ENCODE measurements at places on chromosomes 2 and 18.

- DNase-seq = peak; percentile 10
Observed at GRCh38 chr2:155310589-155310988, 612.1 kb downstream of the KCNJ3 start.

- no peak for DNase-seq
Observed at GRCh38 chr2:67918471-67918870, 144.3 kb downstream of the C1D start.

- DNase-seq = no peak
Observed at GRCh38 chr2:240400371-240401161, 34.9 kb upstream of the GPC1 start.

DNA sequence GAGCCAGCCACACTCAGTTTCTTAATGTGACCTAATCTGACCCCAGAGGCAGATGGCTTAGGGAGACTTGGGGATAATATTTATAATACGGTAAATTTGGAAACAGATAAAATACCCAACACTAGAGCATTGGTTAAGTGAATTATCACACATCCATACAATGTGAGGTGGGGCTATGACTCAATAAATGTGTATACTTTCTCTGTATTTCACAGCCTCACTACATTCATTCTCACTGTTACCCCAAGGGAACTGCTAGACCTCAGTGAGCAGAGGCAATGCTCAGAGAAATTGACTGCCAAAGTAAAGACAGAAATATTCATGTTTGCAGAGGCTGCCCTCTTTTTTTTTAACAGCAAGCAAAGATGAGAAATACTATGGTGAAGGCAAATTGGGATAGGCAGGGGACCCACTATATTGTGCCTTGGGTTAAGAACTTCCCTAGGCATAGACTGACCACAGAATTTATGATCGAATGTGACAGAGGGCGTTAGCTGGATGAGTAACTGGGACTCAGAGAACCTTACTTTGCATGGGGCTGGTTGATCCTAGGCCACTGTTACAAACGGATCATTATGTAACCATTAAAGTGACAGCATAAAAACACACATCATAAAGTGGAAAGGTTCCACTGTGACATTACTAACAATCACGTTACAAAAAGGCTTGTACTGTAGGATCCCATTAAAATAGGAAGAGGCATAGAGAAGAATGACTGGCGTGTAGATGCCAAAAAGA lies 246.0 kb upstream of the LYPD1 start:
- no peak for DNase-seq

DNA sequence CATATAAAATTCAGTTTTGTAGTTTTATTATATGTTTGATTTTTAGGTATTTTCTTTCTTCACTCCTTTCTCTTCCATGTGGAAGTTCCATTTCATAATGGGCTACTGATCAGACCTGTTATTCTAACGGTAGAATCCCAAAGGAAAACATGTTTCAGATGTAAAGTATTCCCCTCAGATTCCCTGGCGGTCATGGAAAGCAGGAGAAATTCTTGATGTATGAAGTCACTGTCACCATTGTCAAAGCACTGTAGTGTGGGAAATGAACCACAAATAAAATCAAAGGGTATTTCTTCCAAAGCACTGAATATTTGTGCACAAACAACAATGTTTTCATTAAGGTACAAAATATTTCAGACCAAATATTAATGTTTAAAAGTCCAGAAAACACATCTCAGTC lies 237.3 kb upstream of the KLHL14 start:
- no peak for DNase-seq

GRCh38 chr2:42567806-42568400 lies 529 bp upstream of the MTA3 start:
- no peak for DNase-seq

DNA sequence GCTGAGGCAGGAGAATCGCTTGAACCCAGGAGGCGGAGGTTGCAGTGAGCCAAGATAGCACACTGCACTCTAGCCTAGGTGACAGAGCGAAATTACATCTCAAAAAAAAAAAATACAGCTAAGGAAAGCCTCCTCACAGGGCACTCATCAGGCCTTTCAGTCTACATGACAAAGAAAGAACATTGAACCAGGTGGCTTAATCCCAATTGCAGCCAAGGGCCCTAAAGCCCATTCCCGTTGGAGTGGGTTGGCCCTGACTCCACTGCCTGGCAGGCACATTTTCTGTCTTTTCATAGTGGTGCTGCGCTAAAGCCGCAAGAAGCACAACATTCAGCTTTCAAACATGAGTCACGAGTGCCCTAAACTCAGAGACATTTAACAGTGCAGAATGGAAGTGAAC lies 372.5 kb downstream of the RNF144A start:
- DNase-seq = no peak

DNA sequence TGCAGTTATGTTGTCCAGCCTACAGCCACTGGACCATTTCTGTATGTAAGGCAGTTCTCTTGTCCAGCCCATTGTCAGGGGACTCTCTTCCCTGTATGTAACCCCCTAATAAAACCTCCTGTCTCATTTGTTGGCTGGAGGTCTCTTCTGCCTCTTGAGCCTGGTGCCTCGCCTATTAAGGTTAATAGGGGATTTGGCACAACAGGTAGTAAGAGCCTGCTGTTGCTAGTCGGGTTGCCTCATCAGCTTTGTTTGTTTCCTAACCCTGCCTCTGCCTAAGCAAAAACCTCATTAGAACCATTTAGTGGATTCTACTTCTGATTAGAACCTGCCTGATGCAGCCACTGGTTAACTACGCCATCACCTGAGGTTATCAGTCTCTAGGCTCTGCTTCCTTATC lies 62.2 kb upstream of the STPG4 start:
- no peak for DNase-seq
